ENCODE measurements at places on chromosomes 12 and 14. TPM values are rescaled to one million over a fixed set of nuclear protein-coding genes. Genes with fewer than 3 reads are reported as not detected.

The SERPINA3 gene
- 80.7 TPM for total RNA-seq

The ZNF84 gene
- total RNA-seq, result 10.0 TPM

The PTHLH gene
- 0.35 TPM for total RNA-seq

The HOXC12 gene
- total RNA-seq, result not detected

The CCND2 gene
- 23.9 TPM for total RNA-seq

The IFNG gene
- total RNA-seq, result not detected

The CLEC4C gene
- not detected for total RNA-seq

The PRICKLE1 gene
- 13.1 TPM for total RNA-seq

The MMP19 gene
- 20.8 TPM for total RNA-seq

The SERPINA10 gene
- not detected for total RNA-seq

The KRT2 gene
- total RNA-seq, result not detected

The PTPRO gene
- total RNA-seq, result 0.09 TPM

The BCL2L14 gene
- total RNA-seq, result not detected

The GALNT6 gene
- 0.58 TPM for total RNA-seq

The KIAA0586 gene
- 11.1 TPM for total RNA-seq

The PRKD1 gene
- total RNA-seq, result 29.9 TPM

The PLEKHG3 gene
- 23.4 TPM for total RNA-seq

The DPF3 gene
- total RNA-seq, result 0.23 TPM

The SLC41A2 gene
- total RNA-seq, result 21.4 TPM

The SALL2 gene
- total RNA-seq, result 8.5 TPM

The MYF6 gene
- total RNA-seq, result not detected
